ENCODE measurements at places on chromosomes 13 and 19.

DNA sequence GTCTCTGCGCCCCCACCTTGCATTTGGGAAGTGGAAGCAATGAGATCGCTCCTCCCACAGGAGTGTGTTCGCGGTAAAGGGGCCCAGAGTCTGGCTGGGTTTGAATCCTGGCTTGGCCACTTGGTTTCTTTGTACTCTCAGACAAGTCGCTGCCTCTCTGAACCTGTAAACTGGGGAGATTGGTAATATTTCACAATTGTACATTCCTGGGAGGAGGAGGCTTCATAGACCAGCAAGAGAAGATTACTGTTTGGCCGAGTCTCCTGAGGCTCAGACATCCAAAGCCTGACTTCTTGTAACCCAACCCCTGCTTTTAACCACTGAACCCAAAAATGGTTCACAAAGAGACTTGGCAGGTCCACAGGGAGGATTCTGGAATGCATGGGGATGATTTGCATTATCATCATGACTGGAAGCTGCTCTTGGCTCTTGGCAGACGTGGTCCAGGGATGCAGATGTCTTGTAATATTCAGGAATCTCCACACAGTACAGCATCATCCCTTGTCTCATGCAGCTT lies 13.6 kb upstream of the STRN4 start:
- DNase-seq: no peak

DNA sequence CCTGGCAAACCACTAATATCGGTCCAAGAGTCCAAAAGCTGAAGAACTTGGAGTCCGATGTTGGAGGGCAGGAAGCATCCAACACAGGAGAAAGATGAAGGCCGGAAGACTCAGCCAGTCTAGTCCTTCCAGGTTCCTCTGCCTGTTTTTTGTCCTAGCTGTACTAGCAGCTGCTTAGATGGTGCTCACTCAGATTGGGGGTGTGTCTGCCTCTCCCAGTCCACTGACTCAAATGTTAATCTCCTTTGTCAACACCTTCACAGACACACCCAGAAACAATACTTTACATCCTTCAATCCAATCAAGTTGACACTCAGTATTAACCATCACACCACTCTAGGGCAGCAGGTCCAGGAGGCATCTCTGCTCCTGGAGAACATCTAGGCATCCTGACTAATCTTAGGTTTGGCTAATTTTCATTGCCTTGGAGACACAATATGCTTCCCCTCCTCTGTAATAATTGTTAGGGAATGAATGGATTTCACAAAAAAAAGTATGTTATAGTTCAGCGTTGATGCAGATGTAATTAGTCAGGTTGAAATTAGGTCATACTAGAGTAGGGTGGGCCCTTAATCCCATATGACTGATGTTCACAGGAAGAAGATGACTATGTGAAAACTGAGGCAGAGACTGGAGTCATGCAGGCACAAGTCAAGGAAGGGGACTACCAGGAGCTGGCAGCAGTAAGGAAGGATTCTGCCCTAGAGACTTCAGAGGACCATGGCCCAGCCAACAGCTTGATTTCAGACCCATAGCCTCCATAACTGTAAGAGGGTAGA lies 183.4 kb downstream of the RBM26 start:
- no peak for DNase-seq

GRCh38 chr13:64256751-64257150 lies 2841.1 kb upstream of the PCDH20 start:
- no peak for DNase-seq

DNA sequence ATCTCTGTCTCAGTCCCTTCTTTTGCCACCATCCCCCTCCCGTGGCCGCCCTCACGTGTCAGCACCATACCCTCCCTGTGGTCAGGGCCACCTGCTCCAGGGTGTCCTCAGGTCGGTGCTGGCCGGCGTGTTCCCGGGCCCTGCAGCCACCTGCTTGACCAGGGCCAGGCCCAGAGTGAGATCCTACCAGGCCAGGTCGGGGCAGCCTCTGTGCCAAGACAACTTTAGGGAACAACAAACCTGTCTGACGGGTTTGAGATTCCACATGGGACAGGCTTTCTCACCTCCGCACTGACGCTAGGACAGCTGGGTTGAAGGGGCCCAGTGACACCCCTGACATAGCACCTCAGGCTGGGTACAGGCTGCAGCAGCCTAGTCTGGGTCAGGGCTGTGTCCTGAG lies 7.5 kb upstream of the SBNO2 start:
- DNase-seq: no peak

- no peak for DNase-seq
Observed at GRCh38 chr19:31058676-31059340, 290.4 kb downstream of the TSHZ3 start.

DNA sequence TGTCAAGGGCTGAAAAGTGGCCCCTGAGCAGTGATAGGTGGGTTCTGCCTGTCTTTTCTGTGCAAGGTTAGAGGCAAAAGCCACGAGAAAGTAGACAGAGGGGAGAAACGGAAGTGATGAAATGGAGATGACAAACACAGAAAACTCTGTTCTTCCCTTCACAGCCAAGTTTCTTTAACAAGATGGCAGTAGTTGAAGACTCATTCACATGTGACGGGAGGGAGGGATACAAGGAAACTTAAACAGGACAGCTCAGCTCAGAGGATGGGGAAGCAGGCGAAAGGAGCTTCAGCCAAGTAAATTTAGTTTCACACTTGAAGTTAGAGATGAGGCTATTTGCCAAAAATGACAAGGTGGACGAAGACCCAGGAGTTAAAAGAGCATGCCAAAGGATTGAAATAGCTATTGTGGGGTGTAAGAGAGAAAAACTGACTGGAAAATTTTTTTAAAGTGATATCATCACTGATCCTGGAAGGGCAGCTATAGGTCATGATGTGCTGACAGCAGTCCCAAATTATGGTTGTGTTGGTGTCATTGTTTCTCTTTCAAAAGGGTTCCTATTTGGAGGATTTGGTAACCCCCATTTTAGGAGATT lies 347.9 kb downstream of the EFNB2 start:
- DNase-seq: no peak

- DNase-seq: no peak
Observed at GRCh38 chr19:27806471-27807070, 1406.4 kb downstream of the UQCRFS1 start.

- DNase-seq: no peak
Observed at GRCh38 chr19:12156223-12157058, at the start of gene ZNF625. ZNF625 (minus strand) TSS chr19:12156734; CDS start chr19:12156558, 176 bp downstream.

- no peak for DNase-seq
Observed at GRCh38 chr19:57506163-57506562, 6.4 kb downstream of the ZNF773 start.
